Fibroblast of the aortic adventitia (primary cell): ENCODE measurements at places on chromosomes 12 and 14.

DNA sequence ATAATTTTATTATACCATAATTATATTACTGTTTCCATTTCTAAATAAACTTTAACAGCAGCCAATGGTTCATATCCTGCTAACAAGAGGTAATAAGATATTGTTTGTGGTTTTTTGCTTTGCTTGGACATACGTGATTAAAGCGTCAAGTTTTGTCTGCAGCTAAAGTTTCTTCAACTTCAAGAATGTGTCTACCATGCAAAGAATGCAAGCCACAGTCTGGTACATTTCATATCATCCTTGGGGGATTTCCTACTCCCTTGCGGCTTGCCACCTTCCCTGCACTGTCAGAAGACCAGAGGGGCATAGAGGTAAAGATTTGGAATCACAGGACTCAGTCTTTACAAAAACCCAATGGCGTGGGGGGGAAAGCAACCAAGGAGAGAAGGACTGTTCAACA, 125.2 kb downstream of the MED13L start:
- DNase-seq = peak; percentile 56

- DNase-seq = no peak
These were observed 1.3 kb downstream of the GLI1 start for GRCh38 chr12:57460841-57461275.

DNA sequence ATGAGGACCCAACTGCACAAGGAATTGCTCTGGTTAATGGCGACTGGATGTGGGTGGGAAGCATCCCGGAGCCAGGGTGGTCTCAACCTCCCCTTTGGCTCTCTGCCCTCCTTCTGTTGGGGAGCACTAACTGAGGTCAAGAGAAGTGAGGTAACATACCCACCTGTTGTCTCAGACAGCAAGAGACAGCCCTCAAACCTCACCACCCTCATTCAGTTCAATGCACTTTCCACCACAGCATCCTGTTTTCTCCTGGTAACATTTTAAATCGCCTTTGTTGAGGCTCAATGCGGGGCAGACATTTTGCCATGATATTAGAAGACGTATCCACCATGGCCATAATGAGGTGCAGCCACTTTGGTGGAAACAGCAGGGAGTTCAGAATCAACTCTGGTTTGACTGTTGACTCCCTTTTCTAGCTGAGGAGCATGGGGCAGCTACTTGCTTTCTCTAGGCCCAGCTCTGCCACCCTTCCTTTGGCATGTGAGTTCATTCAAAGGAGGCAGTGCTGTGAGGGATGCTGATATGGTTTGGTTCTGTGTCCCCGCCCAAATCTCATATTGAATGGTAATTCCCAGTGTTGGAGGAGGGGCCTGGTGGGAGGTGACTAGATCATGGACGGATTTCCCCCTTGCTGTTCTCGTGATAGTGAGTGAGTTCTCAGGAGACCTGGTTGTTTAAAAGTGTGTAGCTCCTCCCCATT, 338.6 kb downstream of the PCNX1 start:
- DNase-seq = no peak

GRCh38 chr12:24993793-24994192, 44.9 kb upstream of the BCAT1 start:
- no peak for DNase-seq
